Stimulated activated CD8-positive, alpha-beta memory T cell treated with anti-CD3 and anti-CD28 coated beads, Interleukin-4, amount 100 ng/mL, for 4 hours (primary cell): ENCODE measurements at places on chromosomes 13 and 19.

- no peak for DNase-seq
These were observed 9.7 kb downstream of the IGSF23 start for GRCh38 chr19:44623080-44623479.

DNA sequence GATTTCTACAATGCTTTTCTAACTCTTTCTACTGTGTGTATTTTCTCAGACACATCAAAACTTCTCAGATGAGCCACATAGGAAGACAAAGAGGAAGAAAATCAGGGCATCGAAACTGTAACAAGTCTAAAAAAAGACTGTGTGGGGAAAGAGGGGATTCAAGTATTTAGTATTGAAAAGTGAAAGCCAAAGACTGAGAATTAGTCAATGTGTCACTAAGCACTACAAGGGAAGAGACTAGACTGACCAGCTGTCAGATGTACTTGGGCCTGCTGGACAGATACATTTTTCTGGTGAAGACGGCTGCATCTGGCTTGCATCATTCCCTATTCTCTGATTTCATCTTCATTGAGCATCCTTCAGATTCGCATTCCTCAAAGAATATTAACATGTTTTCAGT lies 25.4 kb downstream of the COMMD6 start:
- no peak for DNase-seq

GRCh38 chr13:43057653-43058317 lies 34.4 kb downstream of the DNAJC15 start:
- no peak for DNase-seq

GRCh38 chr19:2974342-2975041 lies 2.9 kb upstream of the TLE6 start:
- no peak for DNase-seq

- no peak for DNase-seq
These were observed 1161.8 kb upstream of the MIR17HG start for GRCh38 chr13:90185734-90186133.

DNA sequence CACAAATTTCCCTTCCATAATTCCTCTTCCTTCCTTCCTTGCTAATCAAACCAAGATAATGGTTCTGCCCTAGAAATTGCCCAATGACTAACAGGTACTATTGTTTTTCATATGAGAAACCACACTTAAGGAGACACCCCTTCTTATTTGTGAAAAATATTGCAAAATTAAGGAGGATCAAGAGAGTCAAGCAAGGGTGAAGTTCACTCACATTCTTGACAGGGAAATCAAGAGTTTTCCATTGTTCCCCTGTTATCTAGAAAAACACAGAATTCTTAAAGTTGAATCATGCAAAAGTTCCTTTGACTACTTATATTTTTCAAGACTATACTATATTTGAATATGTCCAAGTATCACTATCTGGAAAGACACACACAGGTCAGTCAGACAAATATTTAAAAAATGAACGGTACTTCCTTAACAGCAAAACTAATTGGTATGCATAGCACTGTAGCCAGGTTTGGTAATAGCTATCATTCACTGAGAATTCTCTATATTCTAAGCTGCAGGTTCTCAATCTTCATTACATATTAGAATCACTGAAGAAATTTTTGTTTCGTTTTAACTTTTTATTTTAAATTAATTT lies 897.2 kb downstream of the DIAPH3 start:
- DNase-seq = no peak

GRCh38 chr13:74040200-74040599 lies 94.0 kb downstream of the KLF12 start:
- no peak for DNase-seq

- DNase-seq = no peak
These were observed 11.1 kb downstream of the PTBP1 start for GRCh38 chr19:808423-808775.

DNA sequence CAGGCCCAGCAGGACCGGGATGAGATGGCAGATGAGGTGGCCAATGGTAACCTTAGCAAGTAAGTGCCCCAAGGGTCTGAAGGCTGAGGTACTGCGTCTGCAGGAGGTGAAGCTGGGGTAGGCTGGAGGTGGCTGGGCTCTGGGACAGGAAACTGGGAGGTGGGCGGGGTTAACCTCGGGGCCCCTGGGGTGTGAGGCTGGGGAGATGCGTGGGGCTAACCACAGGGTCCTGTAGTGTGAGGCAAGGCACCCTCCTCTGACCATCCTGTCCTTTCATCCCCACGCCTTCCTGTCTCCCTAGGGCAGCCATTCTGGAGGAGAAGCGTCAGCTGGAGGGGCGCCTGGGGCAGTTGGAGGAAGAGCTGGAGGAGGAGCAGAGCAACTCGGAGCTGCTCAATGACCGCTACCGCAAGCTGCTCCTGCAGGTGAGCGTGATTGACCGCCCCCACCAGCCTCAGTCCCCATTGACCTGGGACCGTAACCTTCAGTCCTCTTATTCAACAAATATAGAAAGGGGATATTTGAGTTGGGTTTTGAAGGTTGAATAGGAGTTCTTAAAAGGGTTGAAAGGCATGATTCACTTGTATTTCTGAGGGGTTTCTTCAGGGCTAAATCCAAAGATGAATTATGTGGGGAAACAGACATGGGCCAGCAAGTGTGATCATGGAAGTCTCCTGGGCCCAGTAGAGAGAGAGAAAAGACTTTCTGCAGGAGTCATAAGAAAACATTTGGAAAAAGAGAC lies 35.7 kb downstream of the KCNC3 start:
- DNase-seq = no peak

GRCh38 chr19:6862673-6863078 lies 24.7 kb upstream of the ADGRE1 start:
- peak; percentile 84 for DNase-seq

DNA sequence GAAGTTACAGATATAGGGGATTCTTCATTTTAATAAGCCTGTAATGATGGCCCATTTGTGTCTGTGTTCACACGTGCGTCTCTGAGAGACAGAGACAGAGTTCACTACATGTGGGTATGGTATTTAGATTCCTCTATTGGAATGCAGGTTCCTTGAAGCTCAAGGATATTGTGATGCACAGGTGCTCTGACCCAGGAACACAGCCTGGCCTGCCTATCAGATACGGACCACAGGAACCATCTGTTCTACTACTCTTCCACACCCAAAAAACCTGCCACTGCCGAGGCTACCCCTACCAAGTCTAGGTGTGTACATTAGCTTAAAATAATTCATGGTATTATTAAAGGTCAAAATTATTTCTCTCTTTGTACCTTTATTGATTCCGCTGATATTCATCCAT lies 289.2 kb downstream of the ATP8A2 start:
- no peak for DNase-seq

- no peak for DNase-seq
These were observed 89.6 kb upstream of the RXFP2 start for GRCh38 chr13:31649766-31650165.

- no peak for DNase-seq
These were observed 25.8 kb upstream of the SLC7A9 start for GRCh38 chr19:32895384-32895783.

DNA sequence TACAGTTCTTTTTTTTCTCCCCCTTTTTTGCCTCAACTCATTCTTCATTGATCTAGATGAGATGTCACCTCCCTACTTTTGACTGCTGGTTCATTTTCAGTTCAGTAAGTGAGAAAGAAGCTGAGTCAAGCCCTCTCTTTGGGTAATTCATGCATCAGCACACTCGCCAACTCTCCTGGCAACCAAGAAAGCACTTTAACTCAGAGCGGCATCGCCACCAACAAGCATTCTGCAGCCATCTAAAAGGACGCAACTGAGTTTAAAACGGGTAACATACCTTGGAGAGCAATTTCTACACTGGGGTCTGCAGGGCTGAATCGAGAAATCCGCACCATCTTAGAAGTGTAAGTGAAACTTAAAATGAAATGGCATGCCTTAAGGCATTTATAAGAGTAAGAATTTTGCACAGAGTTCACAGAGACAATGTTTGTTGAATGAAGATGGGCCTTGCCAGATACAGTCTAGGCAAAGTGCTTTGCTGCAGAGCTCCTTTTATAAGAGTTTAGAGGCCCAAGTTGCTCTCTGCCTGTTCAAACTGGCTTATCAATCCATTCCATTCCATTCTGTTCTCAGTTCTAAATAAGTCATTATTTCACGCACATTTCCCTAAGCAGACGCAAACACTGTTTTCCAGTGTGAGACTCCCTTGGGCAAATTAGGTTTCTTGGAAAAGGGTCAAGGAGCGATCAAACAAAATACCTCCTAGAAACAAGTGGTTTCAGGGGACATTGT lies 338.0 kb downstream of the ENOX1 start:
- no peak for DNase-seq

GRCh38 chr19:43464134-43464775 lies 1.2 kb downstream of the LYPD3 start:
- no peak for DNase-seq

DNA sequence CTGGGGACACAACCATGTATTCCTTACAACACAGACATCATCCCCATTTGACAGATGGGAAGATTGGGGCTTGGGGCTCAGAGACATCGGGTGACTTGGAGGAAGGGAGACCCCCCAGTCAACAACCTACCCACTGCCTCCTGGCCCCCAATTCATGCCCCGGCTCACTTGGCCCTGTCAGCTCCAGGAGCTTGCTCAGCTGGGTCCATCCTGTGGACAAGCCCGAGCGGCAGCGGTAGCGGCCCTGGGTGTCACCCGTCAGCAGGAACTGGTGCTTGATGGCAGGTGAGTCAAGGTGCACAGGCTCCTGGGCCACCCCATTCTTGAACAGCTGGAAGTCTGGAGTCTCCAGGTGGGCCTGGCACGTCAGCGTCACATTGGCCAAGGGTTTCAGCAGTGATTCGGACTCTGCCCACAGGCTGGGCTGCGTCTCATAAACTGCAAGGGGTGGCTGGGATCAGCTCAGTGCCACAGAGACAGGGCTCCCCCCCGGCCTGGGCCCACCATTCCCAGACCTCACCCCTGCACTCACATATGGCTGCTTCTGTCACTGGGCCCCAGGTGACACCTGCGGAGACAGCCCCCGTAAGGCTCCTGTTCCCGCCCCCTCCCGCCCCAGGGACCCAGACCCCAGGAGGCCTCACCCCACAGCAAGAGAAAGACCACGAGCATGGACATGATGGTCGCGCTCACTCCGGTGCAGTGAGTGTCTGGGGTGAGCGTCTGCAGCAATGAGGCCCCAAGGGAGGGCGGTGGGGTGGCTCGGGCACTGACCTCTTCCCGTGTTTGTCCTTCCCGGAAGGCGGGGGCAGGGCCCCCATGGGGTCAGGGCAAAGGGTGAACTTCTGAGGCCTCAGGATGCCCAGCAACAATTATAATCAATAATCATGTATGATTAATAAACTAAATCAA lies at the start of gene A1BG:
Gene A1BG (minus strand): TSS at position 733 of the 912 bp plus-strand sequence. CDS start 55 bp downstream, at position 678.
- DNase-seq = no peak

DNA sequence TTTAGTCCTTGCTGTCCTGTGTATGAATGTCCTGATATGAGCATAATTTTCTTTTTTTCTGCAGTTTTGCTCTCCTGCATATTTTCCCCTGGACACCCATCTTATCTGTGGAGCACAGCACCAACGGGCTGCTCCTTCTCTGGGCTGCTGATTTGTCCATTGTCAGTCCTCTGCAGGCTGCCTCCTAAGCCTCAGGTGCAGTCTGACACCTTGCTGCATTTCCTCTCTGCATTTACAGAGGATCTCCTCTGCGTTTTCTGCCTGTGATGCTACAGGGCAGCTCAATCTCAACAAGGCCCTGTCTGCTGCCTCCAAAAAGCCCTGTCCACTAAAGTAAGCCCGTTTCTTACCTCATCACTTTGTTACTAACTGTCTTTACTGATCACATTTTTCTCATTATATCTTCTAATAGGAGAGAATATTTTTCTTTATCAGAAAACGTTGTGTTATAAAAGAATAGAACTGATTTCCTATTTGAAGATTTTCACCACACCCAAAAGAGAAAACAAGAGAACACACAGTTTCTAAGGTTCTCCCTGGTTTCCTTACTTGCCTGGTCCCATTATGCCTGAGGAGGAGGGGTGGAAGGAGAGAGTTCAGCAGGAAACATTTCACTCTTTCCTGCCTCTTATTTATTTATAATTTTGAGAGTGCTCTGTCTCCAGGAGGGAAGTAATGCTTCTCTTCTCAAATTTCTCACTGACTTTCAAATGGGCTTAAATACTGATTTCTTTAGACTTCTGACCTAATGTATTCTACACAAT lies 65.6 kb upstream of the TDRD3 start:
- DNase-seq = no peak

GRCh38 chr13:98900442-98900841 lies 77.4 kb downstream of the DOCK9 start:
- DNase-seq = no peak

DNA sequence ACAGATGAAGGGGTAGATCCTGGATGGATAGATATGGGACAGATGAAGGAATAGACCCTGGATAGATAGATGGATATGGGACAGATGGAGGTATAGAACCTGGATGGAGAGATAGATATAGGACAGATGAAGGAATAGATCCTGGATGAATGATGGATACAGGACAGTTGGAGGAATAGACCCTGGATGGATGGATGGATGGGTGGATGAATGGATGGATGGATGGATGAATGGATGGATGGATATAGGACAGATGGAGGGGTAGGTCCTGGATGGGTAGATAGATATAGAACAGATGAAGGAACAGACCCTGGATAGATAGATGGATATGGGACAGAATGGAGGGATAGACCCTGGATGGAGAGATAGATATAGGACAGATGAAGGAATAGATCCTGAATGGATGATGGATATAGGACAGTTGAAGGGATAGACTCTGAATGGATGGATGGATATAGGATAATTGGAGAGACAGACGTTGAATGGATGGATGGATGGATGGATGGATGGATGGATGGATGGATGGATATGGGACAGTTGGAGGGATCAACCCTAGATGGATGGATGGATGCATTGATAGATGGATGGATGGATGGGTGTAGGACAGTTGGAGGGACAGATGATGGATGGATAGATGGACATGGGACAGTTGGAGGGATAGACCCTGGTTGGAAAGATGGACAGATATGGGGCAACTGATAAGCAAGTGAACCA lies 23.3 kb upstream of the EMP3 start:
- DNase-seq = no peak

- no peak for DNase-seq
These were observed 146.7 kb upstream of the KLF12 start for GRCh38 chr13:74280795-74281490.

DNA sequence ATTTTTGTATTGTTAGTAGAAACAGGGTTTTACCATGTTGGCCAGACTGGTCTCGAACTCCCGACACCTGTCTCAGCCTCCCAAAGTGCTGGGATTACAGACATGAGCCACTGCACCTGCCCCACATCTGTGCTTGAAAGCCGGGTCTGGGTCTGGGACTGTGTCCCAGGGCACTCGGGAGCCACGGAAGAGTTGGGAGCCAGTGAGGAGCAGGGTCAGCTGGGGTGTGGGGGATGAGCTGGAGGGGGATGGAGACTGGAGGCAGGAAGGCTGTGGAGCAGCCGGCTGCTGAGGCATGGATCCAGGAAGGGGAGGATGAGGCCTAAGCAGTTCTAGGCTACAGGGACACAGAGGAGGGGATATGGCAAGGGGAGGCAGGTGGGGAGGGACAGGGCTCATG lies 10.7 kb upstream of the SPACA4 start:
- DNase-seq = no peak

DNA sequence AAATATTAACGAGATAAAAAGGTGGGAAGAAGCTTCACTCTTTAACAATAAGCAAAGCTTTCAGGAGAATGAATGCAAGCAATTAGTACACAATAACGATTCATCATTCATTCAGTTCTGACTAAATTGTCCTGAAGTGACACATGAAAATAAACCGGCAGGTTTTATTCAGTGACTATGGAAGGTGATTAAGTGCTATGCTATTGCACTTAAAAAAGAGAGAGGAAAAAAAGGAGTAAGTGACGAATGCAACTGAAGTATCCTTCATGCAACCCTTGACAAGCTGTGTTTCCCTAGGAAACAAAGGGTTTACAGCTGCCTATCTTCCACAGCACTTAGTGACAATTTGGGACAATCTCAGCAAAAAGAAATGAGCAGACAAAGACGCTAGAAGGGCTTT lies 1.4 kb downstream of the LIG4 start:
- DNase-seq = no peak
